ENCODE measurements at places on chromosomes 12 and 14. TPM values are rescaled to one million over a fixed set of nuclear protein-coding genes. Genes with fewer than 3 reads are reported as not detected.
A peak's percentile ranks its signal among the peaks of the same experiment; 100 is the strongest.

- DNase-seq = peak; percentile 49
Measured at GRCh38 chr12:83365317-83365716, 678.6 kb downstream of the TMTC2 start.

DNA sequence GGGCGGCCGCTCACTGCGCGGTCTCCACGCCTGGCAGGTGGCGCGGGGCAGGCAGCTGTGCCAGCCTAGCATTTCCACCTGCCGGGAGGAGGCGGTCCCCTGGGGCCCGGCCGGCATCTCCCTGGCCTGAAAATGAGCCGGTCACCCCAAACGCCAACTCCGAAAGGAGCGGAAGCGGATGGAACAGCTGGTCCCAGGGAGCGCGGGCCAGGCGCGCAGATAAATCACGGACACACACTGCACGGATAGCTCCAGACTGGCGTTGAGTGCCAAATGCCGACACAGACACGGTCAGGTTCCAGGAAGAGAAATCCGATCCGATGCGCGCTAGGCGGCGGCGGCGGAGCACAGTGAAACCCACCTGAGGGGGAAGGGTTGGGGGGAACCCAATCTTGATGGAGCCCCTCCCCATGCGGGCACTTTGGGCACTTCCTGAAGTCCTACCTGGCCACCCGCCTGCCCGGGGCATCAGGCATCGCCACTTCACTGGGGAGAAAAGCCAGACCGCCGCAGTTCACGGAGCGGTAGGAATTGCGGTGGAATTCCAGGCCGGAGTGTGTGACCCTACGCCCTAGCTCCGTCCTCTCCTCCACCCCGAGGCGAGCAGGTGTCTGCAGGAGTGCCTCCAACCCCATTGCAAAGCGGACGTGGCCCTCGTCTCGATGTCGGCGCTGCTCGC is 624 bp upstream of the PLEKHD1 start:
- no peak for DNase-seq

GRCh38 chr12:6338955-6339354 is 2.9 kb downstream of the TNFRSF1A start:
- no peak for DNase-seq

- DNase-seq = peak; percentile 96
Measured at GRCh38 chr12:131454418-131455217, 256.3 kb upstream of the SFSWAP start.

DNA sequence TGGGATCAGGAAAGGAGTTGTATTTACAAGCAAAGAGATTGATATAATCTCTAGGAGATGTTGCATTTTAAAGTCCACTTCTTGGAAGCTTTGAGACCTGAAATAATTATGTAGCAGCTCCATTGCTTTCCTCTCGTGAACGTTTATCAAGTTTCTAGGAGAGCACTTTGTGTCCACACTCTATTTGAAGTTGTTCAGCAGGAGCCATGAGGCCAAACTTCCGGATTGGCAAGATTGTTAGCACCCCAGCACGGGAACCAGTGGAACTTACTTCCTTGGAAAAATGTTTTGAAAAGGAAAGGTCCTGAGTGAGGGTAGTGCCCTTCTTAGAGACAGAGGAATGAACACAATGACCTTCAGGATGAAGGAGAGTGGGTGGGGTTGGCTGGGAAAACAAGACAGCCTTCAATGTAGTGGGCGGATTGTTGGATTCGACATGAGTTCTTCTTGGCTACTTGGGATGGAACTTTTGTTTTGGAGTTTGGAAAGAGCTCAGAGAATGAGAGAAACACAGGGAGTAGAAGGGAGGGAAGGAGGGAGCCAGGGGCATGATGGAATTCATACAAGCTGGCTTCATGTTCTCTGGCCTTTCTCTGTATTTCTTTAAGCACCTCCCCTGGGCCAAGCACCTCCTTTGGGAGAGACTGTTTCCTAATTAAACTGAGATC is 23.8 kb upstream of the CISTR start:
- DNase-seq = no peak

DNA sequence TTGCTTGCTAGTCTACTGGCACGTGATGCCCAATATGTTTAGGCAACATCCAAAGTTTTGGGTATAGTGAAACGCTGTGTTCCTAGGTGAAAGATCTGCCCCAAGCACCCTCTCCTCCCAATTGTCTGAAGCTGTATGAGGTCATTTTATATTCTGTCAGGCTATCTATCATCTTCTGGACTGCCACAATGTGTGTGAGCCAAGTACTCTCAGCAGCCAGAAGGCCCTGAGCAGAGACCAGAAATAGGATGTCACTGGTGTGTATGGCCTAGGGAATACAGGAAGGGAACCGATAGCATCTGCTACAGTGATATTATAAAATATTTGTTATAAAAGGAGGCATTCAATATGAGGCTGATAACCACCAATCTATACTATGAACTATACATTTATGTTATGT is 7.9 kb upstream of the PDE3A start:
- no peak for DNase-seq

DNA sequence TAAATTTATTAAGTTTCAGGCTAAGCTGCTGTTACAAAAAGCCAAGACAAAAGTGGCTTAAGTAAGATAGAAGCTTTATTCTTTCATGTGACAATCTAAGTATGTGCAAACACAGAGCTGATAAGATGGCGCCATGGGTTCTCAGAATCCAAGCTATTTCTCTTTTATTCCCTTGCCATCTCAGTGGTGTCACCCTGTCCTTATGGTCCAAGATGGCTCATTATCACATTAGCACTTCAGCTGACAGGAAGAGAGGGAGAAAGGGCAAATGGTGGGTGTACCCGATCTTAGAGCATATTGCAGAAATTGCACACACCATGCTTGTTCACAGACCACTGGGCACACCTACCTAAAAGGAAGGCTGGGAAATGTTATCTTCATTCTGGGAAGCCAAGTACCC is 211.7 kb downstream of the TMTC2 start:
- no peak for DNase-seq

- no peak for DNase-seq
Measured at GRCh38 chr12:71748081-71748850, 6.4 kb upstream of the RAB21 start.

DNA sequence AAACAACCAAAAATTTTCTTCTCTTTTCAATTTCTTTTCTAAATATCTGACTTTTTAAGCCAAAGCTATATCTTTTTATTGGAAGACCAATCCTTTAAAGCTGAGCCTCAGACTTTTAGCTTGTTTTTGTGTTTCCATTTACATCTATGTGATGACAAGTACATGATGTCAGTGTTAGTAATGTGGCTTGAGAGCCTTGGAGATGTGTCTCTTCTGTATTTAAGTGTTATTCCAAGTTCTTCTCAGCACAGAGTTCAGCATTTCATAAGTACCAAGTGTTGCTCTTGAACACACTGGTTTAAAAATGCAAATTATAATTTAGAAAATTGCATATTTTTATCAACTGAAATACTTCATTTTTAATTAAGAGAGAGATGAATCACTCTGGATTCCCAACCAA is 948.9 kb upstream of the FLRT2 start:
- DNase-seq = no peak

DNA sequence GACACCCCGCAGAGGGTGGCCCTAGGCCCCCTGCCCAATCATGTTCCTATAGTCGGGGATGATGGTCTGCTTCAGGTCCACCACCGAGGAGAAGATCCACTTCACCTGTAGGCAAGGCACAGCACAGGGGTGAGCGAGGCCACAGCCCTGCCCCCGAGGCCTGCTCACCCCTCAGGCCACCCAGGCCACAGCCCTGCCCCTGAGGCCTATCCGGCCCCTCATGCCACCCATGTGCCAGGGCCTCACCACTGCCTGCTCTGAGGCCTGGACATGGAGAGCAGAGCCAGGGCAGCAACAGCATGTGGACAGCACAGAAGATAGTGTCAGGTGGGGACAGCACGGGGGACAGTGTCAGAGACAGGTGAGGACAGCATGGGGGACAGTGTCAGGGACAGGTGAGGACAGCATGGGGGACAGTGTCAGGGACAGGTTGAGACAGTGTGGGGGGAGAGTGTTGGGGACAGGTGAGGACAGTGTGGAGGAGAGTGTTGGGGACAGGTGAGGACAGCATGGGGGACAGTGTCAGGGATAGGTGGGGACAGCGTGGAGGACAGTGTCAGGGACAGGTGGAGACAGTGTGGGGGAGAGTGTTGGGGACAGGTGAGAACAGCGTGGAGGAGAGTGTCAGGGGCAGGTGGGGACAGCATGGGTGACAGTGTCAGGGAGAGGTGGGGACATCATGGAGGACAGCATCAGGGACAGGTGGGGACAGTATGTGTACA is 239.7 kb downstream of the TMEM121 start:
- DNase-seq = no peak

DNA sequence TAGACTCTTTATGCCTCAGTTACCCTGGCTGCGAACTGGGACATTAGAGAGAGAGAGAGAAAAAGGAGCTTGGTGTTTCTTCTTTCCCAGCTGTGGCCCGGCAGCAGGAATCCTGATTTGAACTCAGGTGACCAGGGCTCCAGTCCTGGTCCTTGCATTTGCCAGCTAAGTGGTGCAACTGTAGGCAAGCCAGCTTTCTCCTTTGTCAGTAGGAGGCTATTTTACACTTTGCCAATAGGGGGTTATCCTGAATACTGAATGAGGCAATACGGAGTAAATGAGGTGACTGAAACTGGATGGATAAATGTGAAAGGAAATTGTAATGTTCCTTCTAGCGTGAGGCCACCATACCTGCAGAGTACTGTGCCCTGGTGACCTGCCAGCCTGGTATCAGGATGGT is 27.8 kb downstream of the KCNA5 start:
- DNase-seq = no peak

DNA sequence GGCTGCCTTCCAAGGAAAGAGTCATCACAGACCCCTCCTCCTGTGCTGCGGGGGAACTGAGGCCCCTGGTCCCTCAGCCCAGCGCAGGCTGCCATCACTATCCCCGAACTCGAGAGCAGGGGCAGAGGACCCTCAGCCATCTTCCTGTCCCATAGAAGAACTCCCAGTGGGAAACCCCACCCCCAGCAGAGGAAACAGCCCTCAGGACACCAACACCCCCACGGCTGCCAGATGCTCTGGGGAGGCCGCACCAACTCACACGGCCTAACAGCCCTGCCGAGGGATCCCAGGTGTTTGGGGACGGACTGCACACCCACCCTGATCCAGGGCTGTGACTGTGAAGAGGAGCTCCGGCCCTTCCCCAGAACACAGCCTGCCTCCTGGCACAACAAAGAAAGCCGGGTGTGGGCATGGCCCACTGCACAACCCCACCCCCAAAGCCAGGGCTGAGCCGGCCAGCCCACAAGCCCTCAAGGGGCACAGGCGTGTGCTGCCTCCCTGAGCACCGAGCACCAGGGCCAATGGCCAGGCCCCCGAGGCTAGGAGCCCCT is 16.3 kb upstream of the C14orf180 start:
- no peak for DNase-seq

DNA sequence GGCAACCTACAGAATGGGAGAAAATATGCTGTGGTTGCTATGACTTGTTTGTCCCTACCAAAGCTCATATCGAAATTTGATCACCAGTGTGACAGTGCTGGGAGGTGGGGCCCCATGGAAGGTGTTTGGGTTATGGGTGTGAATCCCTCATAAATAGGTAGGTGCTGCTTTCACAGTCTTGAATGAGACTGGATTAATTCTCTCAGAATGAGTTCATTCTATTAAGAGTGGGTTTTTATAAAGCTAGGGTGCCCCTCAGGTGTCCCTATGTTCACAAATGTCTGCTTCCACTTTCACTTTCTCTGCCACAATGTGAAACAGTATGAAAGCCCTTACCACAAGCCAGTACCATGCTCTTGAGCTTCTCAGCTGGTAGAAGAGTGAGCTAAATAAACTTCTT is 133.5 kb downstream of the CPNE8 start:
- no peak for DNase-seq

- DNase-seq = peak; percentile 99
Measured at GRCh38 chr12:1662761-1663439, 28.0 kb upstream of the ADIPOR2 start.

DNA sequence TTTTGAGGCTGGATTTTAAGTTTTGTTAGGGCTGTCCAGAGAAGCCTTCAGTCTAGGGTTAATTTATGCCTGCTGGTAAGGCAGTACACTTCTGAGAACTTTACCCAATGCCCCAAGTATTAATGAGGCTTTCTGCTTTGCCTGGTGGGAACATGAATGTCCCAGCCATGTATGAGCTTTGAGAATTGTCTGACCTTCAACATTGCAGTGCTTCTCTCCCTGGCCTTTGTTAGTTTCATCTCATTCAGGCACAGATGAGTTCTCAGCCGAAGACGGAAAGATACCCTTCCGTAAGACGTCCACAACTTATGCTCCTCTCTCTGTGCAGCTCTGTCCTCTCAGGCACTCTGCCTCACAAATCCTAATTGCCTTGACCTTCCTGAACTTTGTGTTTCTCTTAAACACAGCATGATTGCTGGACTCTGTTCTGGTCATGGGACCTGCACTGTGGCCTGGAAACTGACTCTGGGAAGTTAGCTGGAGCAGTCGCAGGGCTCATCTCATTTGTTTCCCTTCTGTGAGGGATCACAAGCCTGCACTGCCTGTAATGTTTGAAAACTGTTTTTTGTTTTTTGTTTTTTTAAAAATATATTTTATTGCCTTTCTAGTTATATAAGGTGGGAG is 15.7 kb downstream of the CHPT1 start:
- no peak for DNase-seq

DNA sequence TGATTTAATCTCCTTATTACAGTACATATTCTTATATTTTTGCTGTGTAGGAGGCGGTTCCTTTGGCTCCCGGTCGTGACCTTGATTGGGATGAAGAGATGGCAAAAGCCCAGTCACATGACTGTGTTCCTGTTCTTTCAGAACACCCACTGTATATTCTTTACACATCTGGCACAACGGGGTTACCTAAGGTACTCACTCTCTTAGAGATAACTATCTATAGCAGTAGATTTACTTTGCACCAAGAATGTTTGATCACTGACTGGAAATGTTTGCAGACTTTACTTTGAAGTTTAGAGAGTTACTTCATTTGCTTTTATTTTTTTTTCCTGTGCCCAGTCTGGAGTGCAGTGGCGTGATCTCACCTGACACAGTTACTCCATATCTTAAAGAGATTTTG is 65.2 kb downstream of the ACSS3 start:
- no peak for DNase-seq

- DNase-seq = no peak
Measured at GRCh38 chr12:112862636-112863290, 44.0 kb upstream of the OAS1 start.

GRCh38 chr14:52025310-52025709 is 36.0 kb downstream of the RTRAF start:
- DNase-seq = no peak

GRCh38 chr12:94140556-94140955 is 7.8 kb upstream of the PLXNC1 start:
- DNase-seq = peak; percentile 93

GRCh38 chr14:72500234-72500838 is 393.6 kb downstream of the DPF3 start:
- no peak for DNase-seq

NDUFA12 gene
- total RNA-seq = 112 TPM

VEZT gene
- total RNA-seq = 214 TPM

TROAP gene
- total RNA-seq = 60.5 TPM

CRIP1 gene
- total RNA-seq = 7.6 TPM

PRR4 gene
- total RNA-seq = 7.9 TPM

APOLD1 gene
- total RNA-seq = 3.7 TPM

KRT79 gene
- total RNA-seq = not detected

NRIP2 gene
- total RNA-seq = not detected

AQP5 gene
- total RNA-seq = 0.77 TPM

LRCOL1 gene
- not detected for total RNA-seq
